ENCODE measurements at places on chromosomes 6 and 20.

GRCh38 chr6:86715676-86716075, 221.7 kb upstream of the HTR1E start:
- DNase-seq: no peak

DNA sequence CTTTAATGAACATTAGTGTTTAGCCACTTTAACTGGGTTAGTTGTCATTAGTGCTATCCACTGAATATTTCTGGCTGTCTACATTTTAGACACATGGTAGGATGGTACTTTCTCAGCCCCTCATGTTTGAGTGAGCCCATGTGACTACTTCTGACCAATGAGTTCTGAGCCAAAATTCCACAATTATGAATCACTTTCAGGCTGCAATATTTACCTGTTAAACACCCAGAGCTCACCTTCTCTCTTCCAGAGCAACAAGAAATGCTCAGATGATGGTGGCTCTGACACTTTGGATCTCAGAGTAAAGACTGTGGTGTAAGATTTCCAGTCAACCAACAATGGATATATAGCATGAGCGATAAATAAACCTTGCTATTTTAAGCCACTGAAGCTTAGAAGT, 24.8 kb downstream of the SPACA1 start:
- DNase-seq: no peak

DNA sequence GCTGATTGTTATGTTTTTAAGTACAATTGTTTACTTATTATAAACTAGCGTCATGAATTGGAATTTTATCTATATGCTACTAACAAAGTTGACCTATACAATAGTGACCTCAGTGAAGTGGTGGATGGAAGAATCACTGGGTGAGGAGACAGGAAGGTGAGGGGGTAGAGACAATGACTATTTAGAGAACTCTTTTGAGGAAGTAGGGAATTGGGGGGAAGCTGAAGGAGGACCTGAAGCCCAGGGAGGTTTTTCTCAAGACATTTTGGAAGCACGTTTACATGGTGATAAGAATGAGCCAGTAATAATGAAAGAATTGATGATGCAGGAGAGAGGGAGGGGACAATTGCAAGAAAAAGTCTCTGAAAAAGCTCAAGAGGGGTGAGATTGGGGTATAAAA, 96.4 kb downstream of the RPS12 start:
- DNase-seq: no peak

GRCh38 chr6:56450882-56451739, 191.6 kb downstream of the DST start:
- DNase-seq: no peak

DNA sequence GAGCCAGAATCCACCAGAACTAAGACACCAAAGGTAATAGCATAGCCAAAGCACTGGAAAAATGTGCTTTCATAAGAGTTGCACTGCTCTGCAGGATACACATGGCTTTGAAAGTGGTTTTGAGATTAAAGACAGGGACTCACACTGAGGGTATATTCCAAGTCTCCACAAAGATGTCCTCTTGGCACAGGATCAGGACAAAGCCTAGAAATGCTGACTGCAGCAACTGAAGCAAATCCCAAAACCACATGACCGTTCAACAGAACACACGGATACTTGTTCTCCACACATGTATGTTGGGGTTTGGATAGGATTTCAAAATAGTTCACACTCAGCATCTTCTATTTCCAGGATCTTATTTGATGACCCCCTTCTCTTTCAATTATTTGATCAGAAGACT, 364.3 kb upstream of the HSF2 start:
- no peak for DNase-seq

GRCh38 chr20:33696448-33696847, 10.3 kb upstream of the E2F1 start:
- no peak for DNase-seq

DNA sequence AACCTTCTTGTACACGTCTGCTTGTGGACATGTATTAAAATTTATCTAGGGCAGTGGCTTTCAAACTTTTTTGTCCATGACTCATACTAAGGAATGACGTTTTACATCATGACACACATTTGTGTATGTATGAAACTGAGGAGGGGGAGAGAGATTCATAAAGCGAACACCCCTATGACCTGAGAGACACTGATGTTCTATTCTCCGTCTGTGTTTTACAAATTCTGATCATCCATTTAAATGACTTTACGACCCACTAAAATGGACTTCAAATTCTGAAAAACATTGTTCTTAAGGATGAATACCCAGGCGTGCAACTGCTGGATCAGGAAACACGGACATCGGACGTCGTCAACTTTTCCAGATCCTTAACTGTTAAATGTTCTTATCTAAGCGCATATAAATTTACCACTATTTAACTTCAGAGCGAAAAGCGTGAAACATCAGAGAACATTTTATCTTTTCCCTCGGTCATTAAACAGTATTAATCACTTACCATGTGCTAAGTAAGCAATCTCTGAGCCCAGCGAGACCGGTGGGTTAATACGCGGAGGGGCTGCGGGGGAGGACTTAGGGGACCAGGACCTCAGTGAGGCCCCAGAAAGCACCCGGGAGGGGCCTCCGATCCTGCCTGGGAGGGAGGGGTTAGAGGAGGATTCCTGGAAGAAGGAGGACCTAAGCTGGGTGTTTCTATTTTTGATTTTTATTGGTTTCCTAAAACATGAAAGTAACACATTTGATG, 1.2 kb downstream of the PLAGL1 start:
- DNase-seq: no peak

- no peak for DNase-seq
These were observed 16.3 kb downstream of the MDN1 start for GRCh38 chr6:89803271-89803670.

DNA sequence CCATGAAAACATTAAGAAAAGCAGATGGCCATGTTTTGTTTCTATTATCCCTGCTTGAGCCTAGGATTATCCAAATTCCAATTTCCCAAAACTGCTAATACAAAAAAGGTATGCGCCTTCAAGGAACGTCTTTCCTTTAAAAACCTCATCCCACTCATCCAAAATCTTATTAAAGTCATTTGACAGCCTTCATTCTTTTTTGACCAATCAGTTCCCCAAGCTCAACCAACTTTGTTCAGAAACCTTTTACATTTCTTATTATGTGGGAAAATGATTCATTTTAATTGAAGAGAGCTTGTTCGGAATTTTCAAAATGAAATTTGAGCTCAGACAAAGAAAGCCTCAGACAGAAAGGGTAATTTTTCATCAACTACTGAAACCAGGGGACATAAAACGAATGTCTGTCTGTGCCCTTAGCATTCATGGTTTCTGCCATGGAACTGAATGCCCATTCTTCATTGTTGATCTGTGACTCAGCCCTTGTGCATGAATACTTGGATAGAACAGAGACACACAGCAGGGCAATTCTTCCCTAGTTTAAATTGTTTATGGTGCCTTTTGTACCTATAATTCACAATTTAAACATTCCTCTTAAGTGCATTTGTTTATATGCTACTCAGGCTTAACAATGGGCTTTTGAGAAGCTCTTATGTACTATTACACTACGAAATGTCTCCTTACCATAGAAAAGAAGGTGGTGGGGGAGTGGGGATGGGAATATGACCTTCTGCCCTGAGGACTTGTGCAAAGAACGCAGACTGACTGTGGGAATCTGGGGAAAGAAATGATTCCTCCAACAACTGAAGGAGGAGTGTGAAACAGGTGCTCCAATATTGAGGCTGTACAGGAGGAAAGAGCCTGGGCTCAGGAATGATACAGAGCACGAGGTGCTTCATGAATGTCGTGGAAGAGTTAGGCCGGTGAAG, 49.8 kb upstream of the ERVFRD-1 start:
- no peak for DNase-seq

DNA sequence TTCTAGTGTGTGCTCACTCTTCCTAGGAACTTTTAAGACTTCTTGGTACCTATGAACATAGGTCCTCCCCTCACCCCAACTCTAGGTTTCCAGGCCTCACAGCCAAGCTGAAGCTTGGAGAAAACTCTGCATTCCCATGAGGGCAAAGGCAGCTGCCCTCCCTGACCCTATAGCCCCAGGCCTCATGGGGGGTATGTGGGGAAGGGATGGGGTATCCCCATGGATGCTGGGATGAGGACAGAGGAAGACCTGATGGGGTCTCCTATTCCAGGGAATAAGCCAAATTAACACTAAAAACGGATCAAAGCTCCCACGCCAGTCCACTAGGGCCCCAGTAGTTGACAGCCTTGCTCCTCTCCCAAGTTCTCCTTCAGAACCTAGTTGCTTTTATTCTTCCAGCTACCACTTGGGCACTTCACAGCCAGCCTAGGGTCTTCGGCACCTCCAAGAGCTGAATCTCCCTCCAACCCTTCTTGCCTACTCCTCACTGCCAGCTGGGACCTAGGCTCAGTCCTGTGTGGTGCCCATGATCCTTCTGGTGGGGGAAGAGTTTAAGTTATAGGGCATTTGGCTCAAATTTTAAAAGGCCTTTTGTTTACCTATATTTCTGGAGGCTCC, 7.8 kb downstream of the TP53INP2 start:
- no peak for DNase-seq

GRCh38 chr6:44377484-44377883, 10.0 kb upstream of the CDC5L start:
- no peak for DNase-seq

GRCh38 chr6:25193460-25194171, 85.6 kb upstream of the CARMIL1 start:
- DNase-seq: peak; percentile 72

DNA sequence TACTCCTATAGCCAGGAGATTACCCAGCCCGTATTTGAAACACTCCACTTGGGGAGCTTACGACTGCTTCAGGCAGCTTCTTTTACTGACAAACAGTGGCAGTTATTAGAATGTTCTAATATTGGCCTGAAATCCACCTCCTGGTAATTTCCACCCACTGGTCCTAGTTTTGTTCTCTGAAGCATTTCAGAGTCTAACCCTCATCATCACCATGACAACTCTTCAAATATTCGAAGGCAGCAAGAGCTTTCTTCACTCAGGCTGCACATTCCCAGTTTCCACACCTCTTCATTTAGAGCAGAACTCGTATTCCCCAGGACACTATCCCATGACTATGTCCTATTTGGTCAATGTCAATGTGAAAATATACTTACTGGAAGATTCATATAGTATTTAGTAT, 325.6 kb downstream of the UBE3D start:
- no peak for DNase-seq

DNA sequence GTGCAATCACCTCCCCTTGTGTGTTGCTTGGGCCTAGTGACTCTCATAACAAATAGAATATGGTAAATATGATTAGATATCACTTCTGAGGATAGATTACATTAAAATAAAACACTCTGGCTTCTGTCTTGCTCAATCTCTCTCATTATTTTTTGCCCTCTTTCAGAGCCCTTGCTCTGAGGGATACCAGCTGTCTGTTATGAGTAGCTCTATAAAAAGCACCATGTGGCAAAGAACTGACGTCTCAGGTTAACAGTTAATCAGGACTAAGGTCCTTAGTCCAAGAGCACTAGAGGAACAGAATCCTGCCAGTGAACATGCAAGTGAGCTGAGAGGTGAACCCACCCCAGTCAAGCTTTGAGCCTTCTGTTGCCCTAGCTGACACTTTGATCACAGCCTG, 402.2 kb upstream of the HTR1E start:
- DNase-seq: no peak

DNA sequence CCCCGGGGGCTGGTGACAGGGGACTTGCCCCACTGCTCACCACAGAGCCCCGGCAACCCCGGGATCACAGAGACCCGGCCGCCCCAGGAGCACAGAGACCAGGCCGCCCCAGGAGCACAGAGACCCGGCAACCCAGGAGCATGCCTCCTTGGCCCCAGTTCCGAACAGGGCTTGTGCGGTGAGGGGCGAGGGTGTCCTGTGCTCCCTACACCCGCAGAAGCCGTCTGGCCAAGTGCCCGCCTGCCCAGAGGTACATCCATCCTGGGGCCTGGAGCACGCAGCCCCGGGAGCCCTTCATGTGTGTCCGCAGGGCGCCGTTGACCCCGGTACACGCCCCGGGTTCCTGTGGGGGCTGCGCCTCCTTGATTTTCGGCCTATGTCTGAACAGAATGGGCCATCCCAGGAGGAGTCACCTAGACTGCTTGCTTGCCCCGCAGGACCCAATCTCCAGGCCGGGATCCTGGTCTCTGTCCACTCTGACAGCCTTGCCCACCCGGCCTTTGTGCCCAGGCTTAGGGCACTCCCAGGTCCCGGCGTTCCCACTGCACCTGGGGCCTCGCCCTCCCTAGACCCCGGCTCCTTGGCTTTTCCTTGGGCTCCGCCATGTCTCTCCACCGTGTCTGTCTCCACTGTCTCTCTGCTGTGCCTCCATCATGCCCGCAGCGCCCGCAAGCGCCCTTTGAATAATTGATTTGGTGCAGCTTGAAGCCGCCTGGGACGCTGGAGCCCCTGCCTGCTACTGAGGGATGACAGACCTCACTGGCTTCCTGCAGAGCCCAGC, 219.8 kb downstream of the ERMARD start:
- no peak for DNase-seq

GRCh38 chr6:107556082-107556481, 66.2 kb downstream of the SOBP start:
- DNase-seq: no peak

GRCh38 chr20:53019464-53019863, 47.3 kb downstream of the TSHZ2 start:
- DNase-seq: no peak

DNA sequence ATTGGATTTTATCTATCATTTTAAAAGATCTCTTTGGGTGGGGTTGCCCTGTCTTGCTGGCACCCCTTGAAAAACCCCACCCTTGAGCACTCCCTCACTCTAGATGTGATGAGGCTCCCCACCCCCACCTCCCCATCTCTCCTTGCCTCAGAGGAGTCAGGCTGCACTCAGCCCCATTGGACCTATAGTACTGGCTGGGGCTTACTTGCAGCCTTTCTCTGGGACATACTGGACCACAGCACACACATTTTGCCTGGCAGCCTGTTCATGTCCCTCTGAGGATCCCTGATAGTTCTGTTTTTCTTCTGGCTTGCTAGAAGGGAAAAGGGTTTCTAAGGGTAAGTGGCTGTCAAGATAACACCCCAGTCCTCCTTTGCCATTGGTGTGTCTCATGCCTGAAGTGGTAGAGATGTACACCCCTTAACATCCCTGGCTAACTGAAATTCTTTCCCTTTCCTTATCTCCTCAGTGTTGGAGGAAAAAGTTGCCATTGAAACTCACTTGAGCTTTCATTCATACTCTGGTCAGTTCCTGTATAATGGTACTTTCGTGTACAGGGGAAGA, 553.4 kb upstream of the CITED2 start:
- DNase-seq: no peak

GRCh38 chr20:19308146-19308545, 95.7 kb downstream of the SLC24A3 start:
- no peak for DNase-seq

DNA sequence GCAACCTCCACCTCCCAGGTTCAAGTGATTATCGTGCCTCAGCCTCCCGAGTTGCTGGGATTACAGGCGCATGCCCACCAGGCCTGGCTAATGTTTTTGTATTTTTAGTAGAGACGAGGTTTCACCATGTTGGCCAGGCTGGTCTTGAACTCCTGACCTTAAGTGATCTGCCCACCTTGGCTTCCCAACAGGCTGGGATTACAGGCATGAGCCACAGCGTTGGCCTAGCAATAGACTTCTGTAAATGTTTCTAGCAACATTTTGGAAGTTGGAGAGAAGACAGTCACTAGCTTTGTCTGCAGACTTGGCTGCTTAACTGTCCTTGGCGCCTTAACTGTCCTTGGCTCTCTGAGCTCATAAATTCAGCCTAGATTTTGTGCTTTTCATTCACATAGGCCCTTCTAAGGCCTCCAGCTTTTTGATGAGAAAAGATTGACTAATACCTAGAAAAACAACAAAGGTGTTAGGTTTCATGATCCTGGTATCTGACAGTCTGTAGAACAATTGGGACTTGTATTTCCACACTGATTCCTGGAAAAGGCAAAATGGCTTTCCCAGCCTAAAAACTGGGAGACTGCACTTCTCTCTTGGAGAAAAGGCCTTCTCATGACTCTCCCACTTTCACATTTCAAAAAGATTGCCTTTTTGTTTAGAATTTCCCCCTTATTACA, 49.7 kb downstream of the OR2B2 start:
- DNase-seq: no peak

Data from T1000 (cell line).